T-helper 2 cell (primary cell): ENCODE measurements at places on chromosomes 5 and 9.

- DNase-seq, result no peak
Observed at GRCh38 chr9:30103647-30104394, 2280.6 kb upstream of the ACO1 start.

DNA sequence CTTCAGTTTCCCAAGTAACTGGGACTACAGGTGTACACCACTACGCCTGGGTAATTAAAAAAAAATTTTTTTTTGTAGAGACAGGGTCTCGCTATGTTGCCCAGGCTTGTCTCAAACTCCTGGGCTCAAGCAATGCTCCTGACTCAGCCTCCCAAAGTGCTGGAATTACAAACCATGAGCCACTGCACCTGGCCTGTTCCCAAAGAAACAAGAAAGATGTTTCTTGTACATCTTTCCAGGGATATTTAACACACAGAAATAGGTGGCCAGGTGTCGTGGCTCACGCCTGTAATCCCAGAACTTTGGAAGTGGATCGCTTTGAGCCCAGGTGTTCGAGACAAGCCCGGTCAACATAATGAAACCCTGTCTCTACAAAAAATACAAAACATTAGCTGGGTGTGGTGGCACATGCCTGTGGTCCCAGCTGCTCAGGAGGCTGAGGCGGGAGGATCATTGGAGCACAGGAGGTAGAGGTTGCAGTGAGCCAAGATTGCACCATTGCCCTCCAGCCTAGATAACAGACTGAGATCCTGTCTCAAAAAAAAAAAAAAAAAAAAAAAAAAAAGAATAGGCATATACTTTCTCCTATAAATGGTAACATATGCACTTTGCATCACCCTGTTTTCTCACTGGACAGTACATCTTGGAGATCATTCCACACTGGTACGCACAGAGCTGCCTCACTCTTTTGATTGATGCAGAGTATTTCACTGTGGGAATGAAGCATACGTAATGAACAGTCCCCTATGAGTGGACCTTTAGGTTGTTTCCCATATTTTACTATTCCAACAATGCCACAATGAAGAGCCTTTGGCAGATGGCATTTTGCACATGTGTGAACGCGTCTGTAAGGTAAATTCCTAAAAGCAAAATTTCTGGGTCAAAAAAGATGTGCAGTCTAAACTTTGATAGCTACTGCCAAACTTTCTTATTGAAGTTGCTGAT, 2.0 kb upstream of the GRHPR start:
- DNase-seq, result no peak

GRCh38 chr9:127154390-127155191, 32.2 kb upstream of the ANGPTL2 start:
- no peak for DNase-seq

DNA sequence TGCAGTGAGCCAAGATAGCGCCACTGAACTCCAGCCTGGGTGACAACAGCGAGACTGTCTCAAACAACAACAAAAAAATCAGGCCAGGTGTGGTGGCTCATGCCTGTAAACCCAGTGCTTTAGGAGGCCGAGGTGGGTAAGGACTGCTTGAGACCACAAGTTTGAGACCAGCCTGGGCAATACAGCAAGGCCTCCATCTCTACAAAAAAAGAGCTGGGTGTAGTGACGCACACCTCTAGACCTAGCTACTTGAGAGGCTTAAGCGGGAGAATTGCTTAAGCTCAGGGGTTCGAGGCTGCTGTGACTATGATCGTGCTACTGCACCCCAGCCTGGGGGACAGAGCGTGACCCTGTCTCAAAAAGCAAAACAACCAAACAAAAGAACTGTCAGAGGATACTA, 39.9 kb upstream of the MTMR12 start:
- DNase-seq, result no peak

GRCh38 chr5:127923804-127924570, 159.6 kb upstream of the SLC12A2 start:
- no peak for DNase-seq

GRCh38 chr5:157598350-157598936, 22.9 kb upstream of the ADAM19 start:
- DNase-seq, result no peak

GRCh38 chr5:127012916-127013315, 17.4 kb downstream of the MARCHF3 start:
- no peak for DNase-seq
